Activated CD8-positive, alpha-beta memory T cell treated with anti-CD3 and anti-CD28 coated beads, Interleukin-2, amount 10 ng/mL, durations not matched to agents 7 days and 5 days (primary cell): ENCODE measurements at places on chromosomes 11 and 22.

- DNase-seq = peak; percentile 80
Measured at GRCh38 chr22:45254789-45255278, 14.1 kb upstream of the KIAA0930 start.

GRCh38 chr11:43582863-43583462, 97.6 kb upstream of the HSD17B12 start:
- no peak for DNase-seq

DNA sequence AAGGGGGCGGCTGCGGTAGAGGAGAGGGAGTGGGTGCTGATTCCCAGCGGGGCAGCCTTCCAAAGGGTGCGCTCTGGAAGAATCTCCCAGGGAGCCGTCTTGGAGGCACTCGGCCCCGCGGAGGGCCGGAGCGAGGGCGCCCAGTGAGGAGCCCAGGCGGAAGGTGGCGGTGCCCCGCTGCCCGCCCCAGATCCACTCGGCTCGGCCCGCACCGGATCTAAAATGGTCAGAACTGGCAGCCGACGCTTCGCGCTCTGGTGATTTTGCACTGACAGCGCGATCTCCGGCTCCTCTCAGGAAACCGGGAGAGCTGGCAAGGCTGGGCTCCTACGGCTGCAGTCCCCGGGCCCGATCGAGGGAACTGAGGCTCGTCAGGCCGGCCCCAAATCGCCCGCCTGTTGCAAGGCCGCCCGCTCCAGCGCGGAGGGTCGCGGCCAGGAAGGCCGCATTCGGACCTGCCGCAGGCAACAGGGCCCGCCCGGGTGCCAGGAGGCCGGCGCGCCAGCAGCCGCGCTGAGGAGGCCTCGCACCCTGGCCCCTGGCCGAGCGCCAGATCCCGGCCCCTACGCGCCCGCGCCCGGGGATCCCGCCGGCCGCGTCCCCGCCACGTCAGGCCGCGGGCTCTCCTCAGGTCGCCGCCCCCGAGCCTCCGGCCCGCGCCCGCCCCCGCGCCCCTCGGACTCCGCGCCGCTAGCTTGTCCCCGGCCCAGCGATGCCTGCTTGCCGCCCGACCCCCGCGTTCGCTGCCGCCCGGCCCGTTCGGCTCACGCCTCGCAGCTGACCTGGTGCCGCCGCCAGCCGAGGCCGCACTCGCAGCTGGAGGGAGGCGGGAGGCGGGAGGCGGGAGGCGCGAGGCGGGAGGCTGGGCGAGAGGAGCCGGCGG, at the start of gene KLHL22:
Gene KLHL22 (minus strand): TSS at position 818 of the 883 bp plus-strand sequence. CDS start 6,584 bp downstream, outside the sequence.
- peak; percentile 58 for DNase-seq

DNA sequence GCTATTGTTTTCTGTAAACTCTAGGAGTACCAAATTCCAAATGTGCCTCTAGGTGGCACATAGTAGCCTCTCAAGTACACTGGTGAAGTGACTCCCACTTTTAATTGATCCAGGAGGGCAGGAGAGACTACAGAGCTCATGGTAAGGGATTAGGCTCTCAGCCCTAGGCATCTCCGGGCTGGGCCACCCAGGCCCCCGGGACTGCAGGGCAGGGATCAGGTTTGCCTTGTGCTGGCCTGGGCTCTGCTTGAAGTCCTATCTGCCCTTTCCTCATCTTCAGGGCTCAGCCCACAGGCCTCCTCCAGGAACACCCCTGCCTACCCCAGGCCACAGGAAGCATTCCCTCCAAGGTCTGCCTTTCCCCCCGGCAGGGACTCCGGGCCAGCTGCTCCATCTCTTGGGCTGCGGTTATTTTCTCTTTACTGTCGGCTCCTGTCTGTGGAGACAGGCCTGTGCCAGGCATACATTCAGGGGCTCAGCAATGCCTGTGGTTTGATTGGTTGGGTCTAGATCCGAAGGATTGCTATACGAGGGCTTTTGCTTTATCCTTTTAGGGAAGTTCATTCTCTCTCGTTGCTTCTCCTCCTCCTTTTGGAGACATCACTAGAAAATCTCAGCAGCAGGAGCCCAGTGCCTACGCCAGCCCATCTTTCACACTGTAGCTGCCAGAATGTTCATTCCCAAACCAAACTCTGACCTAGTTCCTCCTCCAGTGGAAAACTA, 32.8 kb downstream of the PARVA start:
- DNase-seq = no peak
